ENCODE measurements at places on chromosomes 13 and 19.

DNA sequence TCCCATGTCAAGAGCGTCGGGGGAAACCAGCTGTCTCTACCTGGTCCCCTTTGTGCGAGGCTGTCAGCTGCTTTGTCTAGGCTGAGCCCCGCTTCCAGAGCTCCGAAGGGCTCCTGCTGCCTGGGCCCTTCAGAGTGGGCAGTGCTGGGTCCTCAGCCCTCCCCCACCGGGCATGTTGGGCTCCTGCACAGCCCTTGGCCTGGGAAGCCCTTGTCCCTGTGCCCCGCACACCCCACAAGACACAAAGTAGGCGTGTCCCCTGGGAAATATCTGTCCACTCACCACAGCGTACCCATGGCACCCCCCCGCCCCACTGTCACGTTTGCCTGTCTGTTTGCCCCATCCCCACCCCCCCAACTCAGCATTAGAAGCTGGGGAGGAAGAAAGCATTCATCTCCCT is 39.6 kb upstream of the RANBP3 start:
- DNase-seq, result no peak

DNA sequence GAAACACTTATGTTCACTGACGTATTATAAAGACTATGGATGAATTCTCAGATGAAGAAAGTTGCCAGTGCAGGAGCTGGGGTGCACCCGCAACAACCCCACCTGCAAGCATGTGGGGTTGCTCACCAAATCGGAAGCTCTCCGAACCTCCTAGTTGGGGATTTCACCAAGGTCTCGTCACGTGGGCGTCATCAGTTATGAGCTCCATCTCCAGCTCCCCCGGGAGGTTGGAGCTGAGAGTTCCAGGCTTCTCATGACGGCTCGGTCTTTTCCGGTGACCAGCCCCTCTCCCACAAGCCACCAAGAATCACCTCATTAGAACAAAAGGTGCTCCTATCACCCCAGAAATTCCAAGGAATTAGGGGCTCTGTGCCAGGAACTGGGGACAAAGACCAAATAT is 46.1 kb upstream of the TUBGCP3 start:
- no peak for DNase-seq

DNA sequence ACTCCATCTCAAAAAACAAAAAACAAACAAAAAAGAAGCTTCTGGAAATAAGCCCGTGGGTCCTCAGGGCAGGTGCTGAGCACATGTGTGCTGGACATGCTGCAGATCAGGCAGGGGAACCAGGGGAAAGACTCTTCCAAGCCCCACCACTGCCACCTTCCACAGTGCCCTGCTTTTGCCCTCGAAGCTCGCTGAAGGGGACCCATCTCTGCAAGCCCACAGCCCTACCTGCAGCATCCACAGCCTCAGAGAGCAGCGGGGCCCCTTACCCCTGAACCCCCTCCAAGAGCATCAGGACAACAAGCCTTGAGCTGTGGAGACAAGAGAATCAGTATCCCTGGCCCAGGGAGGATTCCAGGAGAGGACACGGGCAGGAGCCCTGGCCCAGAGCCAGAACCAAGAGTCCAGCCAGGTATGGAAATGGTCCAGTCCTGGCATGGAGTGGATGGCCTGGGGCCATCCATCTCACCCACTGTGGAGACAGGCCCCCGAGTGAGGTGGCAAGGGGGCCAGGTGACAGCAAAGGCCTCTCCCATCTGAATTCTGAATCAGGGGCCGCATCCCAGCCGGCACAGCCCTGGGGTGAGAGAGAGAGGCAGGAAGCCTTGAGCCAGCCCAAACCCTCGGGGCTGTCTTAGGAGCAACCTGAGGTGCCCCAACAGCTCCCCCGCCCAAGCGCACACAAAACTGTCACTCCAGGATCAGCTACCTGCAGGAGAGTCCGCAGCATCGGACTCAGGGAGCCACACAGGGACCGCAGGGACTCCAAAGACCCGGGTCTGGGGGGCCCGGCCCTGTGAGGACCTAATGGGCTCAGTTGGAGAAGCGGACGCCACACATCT is 51.8 kb upstream of the TPM4 start:
- DNase-seq, result no peak

DNA sequence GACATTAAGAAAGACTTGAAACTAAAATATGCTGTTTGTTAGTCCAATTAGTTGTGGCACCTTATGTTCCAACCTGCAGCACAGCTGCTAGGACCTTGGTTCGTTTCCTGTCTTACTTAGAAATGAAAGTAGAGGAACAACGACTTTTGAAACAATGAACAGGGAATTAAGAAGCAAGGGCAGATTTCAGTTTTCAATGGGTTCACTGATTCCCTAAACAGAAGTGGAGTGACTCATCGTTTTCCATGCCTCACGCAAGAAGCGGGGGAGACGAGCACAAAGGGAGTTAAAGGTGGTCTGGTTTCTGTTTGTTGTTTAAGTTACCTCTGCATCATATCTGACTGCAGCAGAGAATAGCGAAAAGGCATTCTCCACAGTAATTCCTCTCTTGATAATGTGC is 44.8 kb downstream of the PHF11 start:
- DNase-seq, result no peak

DNA sequence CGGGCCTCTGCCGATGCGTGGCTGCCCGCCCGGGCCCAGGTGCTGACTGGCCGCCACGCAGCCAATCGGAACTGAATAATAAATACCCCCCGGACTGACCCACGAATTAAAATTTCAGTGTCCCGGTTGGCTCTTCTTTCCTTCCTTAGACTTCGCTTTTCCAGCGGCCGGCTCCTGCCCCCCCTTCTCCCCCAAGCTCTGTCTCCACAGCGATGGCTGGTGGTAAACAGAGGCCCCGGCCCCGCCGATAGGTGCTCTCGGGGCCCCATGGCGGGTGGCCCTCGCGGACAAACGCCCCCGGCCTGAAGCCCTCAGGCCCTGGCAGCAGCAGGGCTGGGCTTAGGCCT is 2.6 kb downstream of the ZBTB7A start:
- no peak for DNase-seq

DNA sequence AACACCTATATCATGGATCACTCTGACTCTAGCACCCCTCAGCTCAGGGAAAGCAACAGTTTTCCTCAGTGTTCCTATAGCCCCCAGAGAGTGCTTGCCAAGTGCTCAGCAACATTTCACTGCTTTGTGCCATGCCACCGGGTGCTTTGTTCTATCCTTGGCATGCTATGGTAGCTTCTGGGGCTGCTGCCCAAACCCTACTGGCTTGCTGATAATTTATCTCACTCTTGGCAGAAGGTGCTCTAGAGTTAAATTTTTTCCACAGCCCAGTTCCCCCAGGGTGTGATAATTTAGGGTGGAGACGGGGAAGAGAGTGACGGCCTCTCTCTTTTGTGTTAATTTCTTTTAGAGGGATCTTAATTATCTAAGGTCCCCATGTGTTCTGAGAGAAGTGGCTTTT is 12.6 kb upstream of the CSNK1A1L start:
- no peak for DNase-seq

DNA sequence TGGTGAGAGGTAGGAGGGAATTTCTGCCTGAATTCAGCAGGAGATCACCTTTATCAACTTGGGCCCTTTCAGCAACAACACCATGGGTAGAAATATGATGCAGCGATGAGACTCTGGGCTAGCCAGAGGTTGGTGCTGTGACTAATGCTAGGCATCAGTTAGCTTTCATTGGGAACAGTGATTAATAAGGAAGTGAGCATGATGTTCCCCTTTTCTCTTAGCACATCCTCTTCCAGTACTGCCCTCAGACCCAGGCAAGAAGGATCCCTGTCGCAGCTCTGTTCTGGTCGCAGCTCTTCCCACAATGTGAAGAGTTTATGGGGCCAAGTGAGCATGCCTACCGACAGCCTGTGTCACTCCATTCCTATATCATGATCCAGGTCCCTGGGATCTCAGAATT is 100.5 kb downstream of the FLT1 start:
- DNase-seq, result no peak

All from left lobe of liver (tissue), 2 donors.